ENCODE measurements at places on chromosomes 16 and 17.

- DNase-seq, result no peak
These were observed 68.5 kb upstream of the MED9 start for GRCh38 chr17:17408236-17408794.

- no peak for DNase-seq
These were observed 74.1 kb downstream of the SNX11 start for GRCh38 chr17:48181653-48182052.

DNA sequence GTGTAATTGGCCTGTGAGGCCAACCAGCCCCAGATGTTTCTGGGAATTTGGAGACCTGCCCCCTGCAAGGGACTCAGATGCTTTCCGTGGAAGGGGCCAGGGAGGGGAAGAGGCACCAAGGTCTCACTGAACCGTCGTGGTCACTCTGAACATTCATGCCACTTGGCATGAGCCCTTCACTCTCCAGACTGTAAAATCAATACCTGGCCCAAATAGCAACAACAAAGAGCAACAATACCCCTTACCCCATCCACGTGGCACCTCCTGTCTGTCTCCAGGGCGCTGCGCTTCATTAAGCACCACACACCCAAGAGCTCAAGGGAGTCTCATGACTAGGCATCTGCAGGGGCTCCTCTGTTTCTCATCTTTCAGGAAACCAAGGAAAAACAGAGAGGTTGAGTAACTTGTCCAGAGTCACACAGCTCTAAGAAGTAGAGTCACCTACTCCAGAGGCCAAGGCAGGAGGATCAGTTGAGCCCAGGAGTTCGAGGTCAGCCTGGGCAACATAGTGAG is 52.8 kb downstream of the SOCS1 start:
- DNase-seq, result no peak

DNA sequence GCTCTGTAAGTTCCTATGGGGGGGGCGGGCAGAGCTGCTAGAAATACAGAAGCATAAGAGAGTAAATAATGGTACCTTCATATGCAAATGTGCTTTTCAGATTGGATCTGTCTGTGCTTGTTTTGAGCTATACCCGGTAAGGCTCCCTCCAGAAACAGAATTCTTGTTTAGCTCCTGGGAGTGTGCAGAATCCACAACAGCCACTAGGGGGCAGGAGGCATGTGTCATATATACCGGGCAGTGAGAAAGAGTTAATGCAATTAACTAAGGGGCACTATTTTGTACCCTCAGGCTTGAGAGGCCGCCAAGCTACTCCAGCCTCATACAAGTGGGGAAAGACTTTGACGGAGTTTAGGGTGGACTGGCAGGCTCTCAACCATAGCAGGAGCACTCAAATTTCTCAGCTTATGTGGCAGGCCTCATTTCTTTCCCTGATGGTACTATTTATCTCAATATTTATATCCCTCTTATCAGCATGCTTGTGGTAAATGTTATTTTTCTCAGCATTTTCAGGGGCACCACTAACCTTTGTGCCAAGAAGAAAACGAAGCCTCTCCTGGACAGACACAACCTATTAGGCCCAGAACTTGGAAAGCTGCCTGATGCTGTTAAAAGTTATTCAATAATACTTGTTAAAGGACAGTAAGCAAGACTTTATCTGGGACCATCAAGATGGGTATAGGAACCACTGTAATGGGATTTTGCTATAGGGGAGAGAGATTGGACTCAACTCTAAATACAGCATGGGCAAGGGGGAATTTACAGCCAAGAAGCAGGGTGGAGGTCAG is 10.7 kb upstream of the CENPV start:
- peak; percentile 79 for DNase-seq

GRCh38 chr16:4880006-4880580 is 32.8 kb downstream of the UBN1 start:
- DNase-seq, result no peak

Measured in CD4-positive, alpha-beta T cell treated with Interleukin-4 for 1 hour (primary cell).